ENCODE measurements at places on chromosomes 12 and 14. TPM values are rescaled to one million over a fixed set of nuclear protein-coding genes. Genes with fewer than 3 reads are reported as not detected.

The ITGA5 gene
- 71.2 TPM for total RNA-seq

GRCh38 chr14:101975231-101975630 lies 10.9 kb downstream of the DYNC1H1 start:
- DNase-seq: no peak

The GLTP gene
- 35.5 TPM for total RNA-seq

DNA sequence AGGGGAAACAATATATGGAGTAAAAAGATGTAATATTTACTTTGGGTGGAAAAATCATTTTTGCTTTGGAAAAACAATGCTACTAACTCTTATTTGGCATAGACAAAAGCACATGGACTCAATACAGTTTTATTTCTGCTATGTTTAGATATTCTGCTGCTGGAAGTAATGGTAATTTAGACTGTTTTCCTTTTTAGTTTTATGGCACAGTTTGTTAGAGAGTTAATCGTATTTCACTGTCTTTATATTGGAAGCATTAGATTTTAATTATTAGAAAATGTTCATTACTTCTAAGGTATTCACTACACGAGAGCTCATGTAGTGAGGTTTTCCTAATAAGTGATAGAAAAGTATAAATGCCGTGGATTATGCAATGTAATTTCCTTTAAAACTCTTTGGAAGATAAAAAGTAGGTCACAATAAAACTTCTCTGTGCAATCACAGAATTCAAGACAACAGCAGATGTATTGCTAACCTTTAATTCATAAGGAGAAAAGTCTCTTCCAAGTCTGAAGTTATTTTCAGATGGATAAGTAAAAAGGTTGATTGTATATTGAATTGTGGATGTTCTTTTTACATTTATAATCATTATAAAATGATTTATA lies 851.8 kb downstream of the TMTC2 start:
- no peak for DNase-seq

DNA sequence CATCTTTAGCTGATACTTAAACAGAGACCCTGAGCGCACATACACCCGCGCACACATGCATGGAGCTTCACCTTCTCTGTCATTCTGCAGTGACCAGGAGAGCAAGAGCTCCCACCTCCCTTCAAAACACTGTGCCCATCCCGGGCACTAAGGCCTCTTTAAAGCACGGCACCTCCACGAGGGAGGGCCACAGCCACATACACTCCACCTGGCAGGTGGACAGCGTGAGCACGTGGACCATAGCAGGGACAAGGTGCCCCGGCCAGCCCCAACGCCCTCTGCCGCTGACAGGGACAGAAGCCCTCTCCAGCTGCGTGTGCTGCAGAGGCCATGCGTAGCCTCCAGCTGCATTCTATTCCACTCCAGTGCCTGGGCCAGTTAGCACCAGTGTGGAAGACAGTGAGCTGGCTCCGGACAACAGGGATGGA lies 5.4 kb downstream of the GAPDH start:
- no peak for DNase-seq

- DNase-seq: no peak
Observed at GRCh38 chr14:92277031-92277430, 45.9 kb upstream of the SLC24A4 start.

DNA sequence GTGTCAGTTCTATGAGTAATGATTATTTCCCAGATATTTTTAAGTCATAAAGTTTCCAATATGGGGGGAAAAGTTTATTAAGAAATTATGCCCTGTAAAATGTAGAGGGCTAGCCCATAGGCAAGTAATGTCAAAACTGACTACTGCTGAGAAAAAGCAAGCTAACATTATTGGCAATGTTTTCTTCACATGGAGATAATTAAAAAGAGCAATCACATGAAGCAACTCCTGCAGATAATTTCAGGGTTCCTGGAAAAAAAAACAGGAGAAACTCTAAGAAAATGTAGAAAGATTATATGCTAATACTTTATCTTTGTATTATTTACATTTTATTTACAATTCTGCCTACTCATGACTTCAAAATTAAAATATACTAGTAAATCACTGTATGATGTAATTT lies 39.8 kb downstream of the PPP1R12A start:
- DNase-seq: no peak

GRCh38 chr12:116346222-116346621 lies 68.7 kb upstream of the MED13L start:
- peak; percentile 77 for DNase-seq

GRCh38 chr12:58919231-58920101 lies 838 bp downstream of the LRIG3 start:
- peak; percentile 84 for DNase-seq

GRCh38 chr12:52605542-52605941 lies 4.3 kb upstream of the KRT72 start:
- DNase-seq: no peak

The NEUROD4 gene
- not detected for total RNA-seq

The POTEG gene
- not detected for total RNA-seq

DNA sequence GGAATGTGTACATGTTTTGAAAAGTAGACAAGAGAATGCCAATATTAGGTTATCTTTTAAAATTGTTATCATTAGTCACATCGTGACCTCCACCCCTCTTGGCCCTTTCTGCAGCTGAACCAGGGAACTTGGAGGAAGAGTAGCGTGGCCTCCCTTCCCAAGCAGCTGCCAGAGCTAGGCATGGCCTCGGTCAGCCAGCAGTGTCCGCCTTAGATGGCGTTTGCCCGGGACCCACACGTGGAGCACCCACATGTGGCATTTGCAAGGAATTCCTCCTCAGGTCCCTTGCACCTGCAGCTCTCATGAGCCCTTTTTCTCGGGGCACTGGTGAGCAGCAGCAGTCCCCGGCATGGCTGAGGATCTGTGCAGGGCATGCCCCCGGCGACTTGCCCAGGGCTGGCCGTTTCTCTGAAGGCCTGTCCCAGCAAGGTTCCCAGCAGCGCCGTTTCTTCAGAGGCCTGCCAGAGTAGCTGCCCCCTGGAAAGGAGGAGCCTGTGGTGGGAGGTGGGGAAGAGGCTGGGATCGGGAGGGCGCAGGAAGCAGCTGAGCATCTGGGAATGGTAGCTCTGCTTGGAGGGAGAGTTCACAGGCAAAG lies 10.8 kb downstream of the JDP2 start:
- no peak for DNase-seq

DNA sequence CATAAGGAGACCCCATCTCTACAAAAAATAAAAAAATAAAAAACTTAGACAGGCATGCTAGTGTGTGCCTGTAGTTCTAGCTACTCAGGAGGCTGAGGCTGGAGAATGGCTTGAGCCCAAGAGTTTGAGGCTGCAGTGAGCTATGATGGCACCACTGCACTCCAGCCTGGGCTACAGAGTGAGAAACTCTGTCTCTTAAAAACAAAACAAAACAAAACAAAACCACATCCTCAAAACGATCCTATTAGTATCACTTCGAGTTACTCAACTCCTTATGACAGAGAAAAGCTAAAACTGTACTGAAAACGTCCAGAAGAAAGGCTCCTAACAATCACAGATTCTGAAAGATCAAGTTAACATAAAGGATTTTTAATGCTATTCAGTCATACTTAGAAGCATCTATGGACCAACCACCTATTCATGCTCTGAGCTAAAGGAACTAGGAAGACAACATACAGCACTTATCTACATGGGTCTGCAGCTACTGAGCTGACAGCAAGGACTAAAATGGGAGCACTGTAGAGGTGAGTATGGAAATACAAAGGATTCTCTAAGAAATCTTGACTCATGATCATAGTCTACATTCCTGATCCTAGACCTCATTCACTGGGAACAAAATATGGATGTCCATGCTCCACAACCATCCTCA lies 75.3 kb upstream of the DUSP6 start:
- no peak for DNase-seq

DNA sequence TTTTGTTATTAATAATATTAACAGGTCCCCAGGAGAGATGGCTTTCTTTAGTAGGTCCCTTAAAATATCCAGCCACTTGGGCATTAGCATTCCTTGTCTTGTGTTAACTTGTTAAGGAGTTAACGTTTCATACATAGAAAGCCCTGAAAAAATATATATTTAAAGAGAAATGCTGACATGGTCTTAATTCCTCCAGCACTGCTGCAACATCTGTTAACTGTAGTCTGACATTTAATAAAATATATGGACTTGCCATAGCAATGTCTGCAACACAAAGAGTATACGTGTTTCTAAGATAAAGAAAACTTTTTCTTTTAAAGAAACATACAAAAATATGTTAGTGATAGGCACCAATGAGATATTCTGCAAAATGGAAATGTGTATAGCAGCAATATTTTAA lies 10.0 kb downstream of the SLC38A4 start:
- peak; percentile 79 for DNase-seq

DNA sequence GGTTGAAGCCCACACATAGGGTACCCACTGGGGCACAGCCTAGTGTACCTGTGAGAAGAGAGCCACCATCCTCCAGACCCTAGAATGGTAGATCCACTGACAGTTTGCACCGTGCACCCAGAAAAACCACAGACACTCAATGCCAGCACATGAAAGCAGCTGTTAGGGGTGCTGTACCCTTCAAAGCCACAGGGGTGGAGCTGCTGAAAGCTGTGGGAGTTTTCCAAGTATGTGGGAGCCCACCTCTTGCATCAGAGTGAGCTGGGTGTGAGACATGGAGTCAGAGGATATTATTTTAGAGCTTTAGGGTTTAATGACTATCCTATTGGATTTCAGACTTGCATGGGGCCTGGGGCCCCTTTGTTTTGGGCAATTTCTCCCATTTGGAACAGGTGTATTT lies 30.5 kb downstream of the TSPAN19 start:
- no peak for DNase-seq

GRCh38 chr12:4251967-4252366 lies 21.6 kb upstream of the CCND2 start:
- DNase-seq: no peak

DNA sequence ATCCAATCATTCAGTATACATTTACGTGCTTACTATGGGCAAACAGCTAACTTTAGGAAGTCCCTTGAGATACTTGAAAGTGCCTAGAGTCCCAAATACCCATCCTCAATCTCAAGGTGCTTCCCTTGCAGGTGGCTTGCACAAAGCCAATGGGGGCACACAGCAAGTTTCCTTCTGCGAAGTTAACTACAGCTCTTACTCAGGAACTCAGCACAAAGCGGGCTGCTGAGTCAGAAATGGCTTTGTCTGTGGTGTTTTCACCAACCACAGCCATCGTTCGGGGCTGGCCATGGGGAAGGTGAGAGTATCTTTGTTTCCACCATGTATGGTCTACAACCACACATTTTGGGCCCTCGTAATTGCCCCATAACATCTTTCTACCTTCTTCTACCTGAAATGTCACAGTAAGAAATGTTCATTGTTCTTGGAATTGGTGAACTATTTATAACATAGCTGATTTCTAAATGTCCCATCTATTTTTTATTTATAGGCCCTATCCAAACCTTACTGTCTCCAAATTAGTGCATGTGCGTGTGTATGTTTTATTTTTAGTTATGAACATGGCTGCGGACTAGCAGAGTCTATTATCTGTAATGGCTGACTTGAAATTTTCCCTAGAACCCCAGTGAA lies 13.9 kb downstream of the MFAP5 start:
- no peak for DNase-seq

The ACOT6 gene
- not detected for total RNA-seq

GRCh38 chr14:34055157-34055950 lies 104.5 kb upstream of the EGLN3 start:
- no peak for DNase-seq

DNA sequence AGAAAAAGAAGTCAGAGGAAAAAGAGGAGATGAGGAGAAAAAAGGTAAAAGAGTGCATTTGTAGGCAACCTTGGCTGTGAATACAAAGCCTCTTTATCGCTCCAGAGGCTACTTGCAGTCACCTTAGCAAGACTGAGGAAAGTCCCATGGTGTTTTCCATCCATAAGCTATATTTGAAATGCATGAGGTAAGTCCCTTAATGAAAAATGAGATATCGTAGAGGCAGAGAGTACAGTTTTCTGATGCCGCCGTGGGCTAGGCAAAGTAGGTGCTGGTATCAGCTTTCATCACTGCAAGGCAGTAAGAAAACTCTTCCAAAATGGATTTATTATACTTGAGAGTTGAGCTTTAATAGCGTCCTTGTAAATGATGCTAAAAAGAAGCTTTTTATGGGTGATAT lies 186.8 kb downstream of the ASCL1 start:
- no peak for DNase-seq

DNA sequence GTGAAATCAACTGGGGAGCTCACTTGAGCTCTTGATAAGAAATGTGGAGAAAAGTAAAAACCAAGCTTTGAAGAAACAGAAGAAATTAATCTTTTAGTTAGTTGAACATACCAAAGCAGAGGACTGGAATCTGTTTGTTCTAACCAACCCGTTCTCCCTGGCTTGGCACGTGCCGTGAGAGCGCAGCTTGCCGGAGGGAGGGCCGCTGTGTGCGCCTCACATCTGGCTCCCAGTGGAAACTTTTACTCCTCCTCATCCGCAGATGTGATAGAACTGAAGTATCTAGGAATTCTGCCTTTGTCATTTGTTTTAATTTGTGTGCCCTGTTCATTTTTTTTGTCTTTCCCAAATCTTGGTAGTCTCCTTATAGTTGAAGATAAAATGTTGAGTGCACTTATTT lies 64.9 kb downstream of the DDX51 start:
- DNase-seq: no peak

The PTPRO gene
- total RNA-seq: 11.7 TPM

- DNase-seq: peak; percentile 54
Observed at GRCh38 chr12:71014180-71014785, 93.7 kb upstream of the PTPRR start.

DNA sequence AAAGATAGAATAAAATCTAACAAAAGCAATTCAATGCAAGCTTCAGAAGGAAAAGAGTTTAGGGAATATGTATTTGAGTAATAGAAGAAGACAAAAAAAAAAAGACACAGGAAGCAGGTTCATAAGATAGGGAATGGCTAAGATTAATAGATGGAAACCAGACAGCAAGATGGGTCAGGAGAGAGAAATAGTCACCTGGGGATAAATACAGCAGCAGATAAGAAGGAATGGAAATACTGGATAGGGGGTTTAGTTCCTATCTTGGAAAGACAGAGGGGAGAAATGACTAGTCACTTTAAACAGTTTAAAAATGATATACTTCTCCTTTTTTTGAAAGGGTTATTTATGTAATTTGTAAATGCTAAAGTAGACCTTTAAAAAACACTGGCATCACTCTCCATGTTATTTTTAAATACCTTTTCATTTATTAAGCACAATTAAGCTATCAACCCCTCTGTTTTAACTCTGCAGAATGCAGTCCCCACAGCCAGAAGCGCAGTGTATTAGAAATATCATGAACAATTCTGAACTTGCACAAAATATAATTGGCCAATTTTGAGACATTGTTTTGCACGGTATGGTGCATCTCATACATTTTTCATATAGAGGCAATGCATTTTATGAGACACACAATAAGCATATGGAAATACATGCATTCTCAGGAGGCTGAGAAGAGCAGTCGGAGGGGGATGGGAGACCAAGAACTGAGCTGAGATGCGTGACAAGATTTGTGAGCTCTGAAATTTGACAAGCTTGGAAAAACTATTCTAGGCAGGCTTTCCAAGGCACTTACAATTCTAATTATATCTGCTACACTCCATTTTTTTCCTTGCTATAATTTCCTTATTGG lies 303.4 kb upstream of the PRICKLE1 start:
- no peak for DNase-seq

- peak; percentile 34 for DNase-seq
Observed at GRCh38 chr14:32417956-32418552, 89.0 kb downstream of the AKAP6 start.
